GM23248 (cell line): ENCODE measurements at places on chromosomes 6 and 20.

- peak; percentile 81 for DNase-seq
Measured at GRCh38 chr6:44052419-44053023, 74.7 kb downstream of the MRPL14 start.

DNA sequence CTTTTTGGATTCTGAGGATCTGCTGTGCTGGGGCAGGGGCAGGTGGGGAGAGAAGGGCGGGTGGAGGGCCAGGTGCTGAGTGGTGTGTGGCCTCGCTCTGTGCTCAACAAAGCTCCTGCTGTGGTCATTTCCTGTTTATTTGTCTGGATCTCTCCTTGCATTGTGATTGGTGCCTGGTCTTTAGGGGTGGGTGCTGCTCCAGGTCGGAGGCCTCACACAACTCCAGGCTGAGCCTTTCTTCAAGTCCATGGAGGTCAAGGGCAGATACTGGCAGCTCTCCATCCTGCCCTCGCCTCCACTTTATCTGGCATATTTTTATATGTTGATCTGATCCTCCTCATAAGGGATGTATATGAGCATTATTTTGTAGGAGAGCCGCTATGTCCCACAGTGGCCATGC is 36.2 kb downstream of the HLA-F start:
- no peak for DNase-seq

- no peak for DNase-seq
Measured at GRCh38 chr6:139628270-139628669, 253.8 kb upstream of the CITED2 start.

- no peak for DNase-seq
Measured at GRCh38 chr20:62961799-62962198, 9.3 kb downstream of the SLC17A9 start.

- no peak for DNase-seq
Measured at GRCh38 chr6:135578976-135579375, 81.4 kb upstream of the AHI1 start.

GRCh38 chr6:148242180-148242579 is 100.5 kb upstream of the SASH1 start:
- peak; percentile 24 for DNase-seq

- DNase-seq, result peak; percentile 44
Measured at GRCh38 chr6:118722829-118723813, 71.7 kb upstream of the CEP85L start.

DNA sequence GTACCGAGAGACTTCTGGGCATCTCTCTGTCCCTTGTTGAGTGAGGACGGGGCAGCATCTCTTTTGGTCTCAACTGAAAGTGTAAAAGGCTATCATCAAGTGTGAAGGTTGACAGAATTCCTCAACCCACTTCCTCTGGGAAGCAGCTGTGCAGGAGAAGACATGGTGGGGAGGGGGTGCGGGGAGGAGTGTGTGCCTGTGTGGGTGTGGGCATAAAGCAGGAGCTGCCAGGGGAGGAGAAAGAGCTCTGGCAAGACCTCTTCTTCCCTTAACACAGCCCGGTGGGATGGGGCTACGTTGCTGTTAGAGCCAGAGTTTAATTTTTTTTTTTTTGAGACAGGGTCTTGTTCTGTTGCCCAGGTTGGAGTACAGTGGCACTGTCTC is 31.8 kb downstream of the CPXM1 start:
- DNase-seq, result no peak

- DNase-seq, result no peak
Measured at GRCh38 chr6:16162003-16162402, 33.1 kb downstream of the MYLIP start.

GRCh38 chr6:99353126-99353525 is 3.7 kb upstream of the FAXC start:
- DNase-seq, result peak; percentile 18

- no peak for DNase-seq
Measured at GRCh38 chr6:123994891-123995635, 191.4 kb downstream of the NKAIN2 start.

GRCh38 chr6:88248709-88249321 is 82.7 kb upstream of the CNR1 start:
- no peak for DNase-seq

GRCh38 chr6:21469213-21469612 is 124.3 kb upstream of the SOX4 start:
- DNase-seq, result no peak

GRCh38 chr20:47233333-47234188 is 122.9 kb downstream of the ZMYND8 start:
- DNase-seq, result no peak

- DNase-seq, result no peak
Measured at GRCh38 chr20:37389844-37390275, 43.9 kb downstream of the SRC start.

- DNase-seq, result peak; percentile 67
Measured at GRCh38 chr6:139240161-139241010, 51.4 kb downstream of the TXLNB start.

GRCh38 chr20:41098703-41099250 is 38.6 kb upstream of the PLCG1 start:
- DNase-seq, result peak; percentile 79

GRCh38 chr20:40603057-40603651 is 85.9 kb downstream of the MAFB start:
- DNase-seq, result no peak

- DNase-seq, result no peak
Measured at GRCh38 chr6:71678091-71678490, 208.3 kb upstream of the RIMS1 start.

- no peak for DNase-seq
Measured at GRCh38 chr20:58492074-58492718, 23.0 kb downstream of the APCDD1L start.

- no peak for DNase-seq
Measured at GRCh38 chr6:144170044-144170443, 19.7 kb downstream of the STX11 start.

- DNase-seq, result no peak
Measured at GRCh38 chr6:161163466-161164181, 110.2 kb downstream of the AGPAT4 start.

DNA sequence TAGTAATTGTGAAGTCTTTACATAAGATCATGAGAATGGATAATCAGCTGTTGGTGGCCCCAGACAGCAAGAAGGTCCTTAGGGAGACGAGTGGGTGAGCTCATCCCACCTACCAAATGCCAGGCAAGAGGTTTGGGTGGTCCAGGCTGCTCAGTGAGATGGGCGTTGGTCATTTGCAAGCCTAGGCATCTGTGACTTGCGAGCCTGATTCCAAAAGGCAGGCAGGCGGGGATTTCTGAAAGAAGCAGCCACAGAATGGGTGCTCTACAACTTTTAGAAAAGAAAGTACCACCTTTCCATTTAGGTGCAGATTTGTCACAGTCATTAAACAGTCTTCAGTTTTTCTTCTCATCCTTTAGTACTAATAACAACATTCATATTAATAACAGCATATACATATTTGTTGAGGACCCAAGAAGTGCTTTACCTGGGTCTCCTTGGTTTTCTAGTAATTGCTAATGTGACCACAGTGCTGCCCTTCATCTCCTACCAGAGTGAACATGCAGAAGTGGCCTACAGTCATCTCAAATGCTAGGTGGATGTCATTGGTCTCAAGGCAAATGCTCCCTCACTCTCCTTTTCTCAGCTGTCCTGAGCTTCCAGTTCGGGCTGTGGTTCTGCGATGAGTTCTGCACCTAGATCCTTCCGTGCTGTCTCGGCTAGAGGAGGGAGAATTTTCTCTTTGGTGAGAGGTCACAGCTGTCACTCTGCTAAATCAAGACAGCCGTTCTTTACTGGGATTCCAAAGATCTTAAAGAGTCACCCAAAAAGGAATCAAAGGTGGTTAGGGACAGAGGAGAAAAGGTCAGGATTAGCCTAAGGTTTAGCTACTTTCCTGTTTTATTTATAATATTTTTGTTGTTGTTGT is 2.7 kb downstream of the WRNIP1 start:
- peak; percentile 36 for DNase-seq

- no peak for DNase-seq
Measured at GRCh38 chr6:132484680-132485018, 28.3 kb downstream of the STX7 start.

- no peak for DNase-seq
Measured at GRCh38 chr6:147055821-147056392, 148.3 kb upstream of the STXBP5 start.

GRCh38 chr20:53045941-53046340 is 73.8 kb downstream of the TSHZ2 start:
- DNase-seq, result no peak

- DNase-seq, result no peak
Measured at GRCh38 chr20:38267296-38267695, 6.8 kb upstream of the KIAA1755 start.

GRCh38 chr20:38937000-38937399 is 10.8 kb downstream of the FAM83D start:
- no peak for DNase-seq

DNA sequence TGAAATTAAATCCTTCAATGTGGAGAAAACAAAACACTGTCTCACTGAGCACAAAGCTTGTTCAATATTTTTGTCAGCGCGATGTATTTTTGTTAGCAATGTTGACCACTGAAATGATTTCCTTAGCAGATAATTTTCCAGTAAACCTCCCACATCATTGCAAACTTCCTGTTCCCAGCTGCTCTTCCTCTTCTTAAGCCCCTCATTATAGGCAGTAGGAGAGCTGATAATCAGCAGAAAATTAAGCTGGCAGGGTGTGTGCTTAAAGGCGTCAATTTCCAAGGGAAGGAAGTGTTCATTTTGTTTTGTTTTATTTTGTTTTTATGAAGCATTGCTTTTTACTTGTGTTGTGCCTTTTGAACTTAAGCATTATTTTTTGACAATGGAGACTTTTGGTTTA is 29.1 kb upstream of the TMEM14A start:
- no peak for DNase-seq

DNA sequence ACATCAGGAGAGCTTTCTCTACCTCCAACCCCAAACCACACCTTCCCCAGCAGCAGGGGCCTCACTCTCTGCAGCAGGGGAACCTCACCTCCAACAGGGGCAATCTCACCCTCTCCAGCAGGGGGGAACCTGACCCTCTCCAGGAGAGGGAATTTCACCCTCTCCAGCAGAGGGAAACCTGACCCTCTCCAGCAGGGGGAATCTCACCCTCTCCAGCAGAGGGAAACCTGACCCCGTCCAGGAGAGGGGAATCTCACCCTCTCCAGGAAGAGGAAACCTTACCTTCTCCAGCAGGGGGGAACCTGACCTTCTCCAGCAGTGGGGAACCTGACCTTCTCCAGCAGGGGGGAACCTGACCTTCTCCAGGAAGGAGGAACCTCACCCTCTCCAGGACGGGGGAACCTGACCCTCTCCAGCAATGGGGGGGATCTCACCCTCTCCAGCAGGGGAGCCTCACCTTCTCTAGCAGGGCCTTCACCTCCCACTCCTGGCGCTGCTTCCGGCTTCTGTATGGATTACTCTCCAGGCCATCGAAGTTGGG is 3.1 kb downstream of the B3GALT4 start:
- DNase-seq, result peak; percentile 72

DNA sequence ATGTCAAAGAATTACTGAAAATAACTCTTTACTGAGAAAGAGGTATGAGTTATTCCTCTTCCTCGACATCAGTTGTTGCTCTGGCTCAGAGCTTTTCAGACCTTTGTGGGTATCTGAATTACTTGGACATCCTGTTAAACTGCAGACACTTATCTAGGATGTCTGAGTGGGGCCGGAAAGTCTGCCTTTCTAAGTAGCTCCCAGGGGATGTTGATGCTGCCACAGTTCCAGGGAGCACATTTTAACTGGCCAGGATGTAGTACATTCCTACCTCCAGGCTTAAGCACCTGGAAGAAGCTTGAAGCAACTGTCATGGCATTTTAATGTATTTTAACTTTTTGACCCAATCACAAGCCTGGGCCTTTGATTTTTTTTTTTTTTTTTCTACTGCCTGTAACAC is 265.8 kb upstream of the PLCB4 start:
- DNase-seq, result no peak

GRCh38 chr20:2178318-2179232 is 76.9 kb downstream of the STK35 start:
- no peak for DNase-seq

- DNase-seq, result no peak
Measured at GRCh38 chr6:164378330-164378729, 931.1 kb downstream of the C6orf118 start.

DNA sequence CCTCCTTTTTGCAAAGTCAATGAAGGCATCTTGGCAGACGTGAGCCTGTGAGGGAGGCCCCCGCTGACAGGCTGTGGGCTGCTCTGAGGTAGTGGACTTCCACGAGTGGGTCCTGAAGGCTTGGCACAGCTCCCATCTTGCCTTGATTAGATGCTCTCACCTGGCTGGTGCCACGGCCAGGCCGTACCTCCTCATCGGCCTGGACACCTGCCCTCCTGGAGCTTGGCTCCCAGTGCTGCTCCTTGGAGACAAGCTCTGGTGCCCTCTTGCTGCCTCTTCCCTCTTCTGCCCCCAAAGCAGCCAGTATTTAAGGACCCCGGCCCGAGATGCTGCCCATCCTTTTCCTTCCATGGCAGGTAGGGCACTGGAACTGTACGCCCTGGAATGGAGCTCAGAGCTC is 93.5 kb downstream of the ERMARD start:
- DNase-seq, result no peak

DNA sequence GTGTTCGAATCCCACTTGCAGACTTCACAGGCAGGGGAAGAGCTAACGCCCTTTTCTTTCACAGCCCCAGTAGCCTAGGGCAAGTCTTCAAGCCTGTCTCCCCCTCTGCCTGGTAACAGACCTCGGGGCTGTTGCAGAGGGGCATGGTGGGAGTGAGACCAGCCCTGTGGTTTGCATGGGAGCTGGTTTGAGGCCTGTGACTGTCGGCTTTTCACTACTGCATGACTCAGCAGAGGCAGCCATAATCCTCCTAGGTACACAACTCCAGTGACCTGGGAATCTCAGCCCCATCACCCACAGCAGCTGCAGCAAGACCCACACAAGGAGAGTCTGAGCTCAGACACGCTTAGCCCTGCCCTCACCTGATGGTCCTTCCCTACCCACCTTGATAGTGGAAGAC is 55.3 kb upstream of the POPDC3 start:
- no peak for DNase-seq

DNA sequence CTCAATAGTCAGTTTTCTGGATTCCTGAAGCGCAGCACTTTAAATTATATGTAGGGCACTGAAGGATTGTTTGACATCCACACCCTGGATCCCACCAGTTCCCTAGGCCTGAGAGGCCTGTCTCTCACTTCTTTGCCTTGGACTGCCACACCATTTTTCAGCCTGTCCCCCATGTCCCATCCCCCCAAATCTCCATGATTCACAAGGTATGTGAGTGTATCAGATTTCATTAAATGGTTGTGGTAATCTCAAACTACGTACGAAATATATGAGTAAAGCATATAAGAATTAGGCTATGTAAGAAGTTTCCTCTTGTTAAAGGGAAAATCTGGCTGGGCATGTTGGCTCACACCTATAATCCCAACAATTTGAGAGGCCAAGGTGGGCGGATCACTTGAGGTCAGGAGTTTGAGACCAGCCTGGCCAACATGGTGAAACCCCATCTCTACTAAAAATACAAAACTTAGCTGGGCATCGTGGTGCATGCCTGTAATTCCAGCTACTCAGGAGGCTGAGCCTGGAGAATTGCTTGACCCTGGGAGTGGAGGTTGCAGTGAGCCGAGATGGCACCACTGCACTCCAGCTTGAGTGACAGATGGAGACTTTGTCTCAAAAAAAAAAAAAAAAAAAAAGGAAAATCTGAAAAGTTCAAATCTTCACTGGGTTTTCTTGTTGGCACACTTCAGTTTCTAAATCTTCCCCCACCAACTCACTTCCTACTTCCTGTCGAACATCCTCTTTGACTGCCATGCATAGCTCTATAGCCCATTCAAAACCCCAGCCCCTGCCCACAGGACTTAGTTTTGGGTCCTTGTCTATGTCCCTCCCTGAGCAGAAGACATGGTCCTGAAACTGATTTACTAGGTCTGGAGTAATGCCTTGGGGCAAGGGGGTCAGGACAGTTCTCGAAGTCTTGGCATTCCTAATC is 97.3 kb upstream of the SHLD1 start:
- peak; percentile 91 for DNase-seq

GRCh38 chr20:1829531-1829930 is 65.7 kb upstream of the SIRPA start:
- DNase-seq, result no peak
